ENCODE measurements at places on chromosomes 16 and 17.
A peak's percentile ranks its signal among the peaks of the same experiment; 100 is the strongest.

DNA sequence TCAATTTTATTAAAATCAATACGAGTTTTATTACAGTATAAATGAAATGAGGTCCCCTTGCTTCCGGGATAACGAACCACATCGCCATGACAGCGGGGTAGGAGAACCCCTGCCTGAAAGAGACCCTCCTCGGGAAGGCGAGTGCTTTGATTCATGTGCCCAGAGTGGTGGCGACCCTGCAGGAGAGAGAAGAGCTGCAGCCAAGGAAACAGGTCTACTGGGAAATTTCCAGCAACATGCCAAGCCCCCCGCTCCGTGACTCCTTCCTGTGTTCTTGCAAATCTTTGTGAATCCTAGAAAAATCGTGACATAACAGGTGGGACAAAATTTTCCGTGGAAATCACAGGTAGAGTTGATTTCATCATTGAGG, 162.5 kb downstream of the WSCD1 start:
- no peak for DNase-seq

DNA sequence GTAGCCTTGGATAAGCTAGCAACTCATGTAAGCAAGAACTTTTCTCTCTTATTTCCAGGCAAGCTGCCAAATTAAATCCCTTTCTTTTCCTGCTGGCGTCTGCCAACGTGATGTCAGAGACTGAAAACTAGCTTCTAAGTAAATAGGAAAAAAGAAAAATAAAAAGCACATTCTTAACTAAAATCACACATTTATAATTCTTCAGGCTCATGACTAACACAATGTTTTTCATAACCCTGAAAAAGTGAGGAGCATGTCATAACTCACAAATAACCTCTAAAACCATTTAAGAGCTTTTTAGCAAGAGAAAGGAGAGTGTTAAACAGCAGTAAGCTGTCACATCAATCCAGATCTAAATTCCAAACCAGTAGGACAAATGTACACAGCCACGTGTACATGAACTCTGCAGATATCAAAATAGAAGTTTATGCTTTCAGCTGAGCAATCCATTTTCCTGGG, 110.0 kb downstream of the N4BP1 start:
- peak; percentile 93 for DNase-seq

- no peak for DNase-seq
Observed at GRCh38 chr17:19296786-19297778, 59.9 kb downstream of the EPN2 start.

GRCh38 chr16:1768767-1769401, 2.5 kb downstream of the NME3 start:
- DNase-seq, result no peak

GRCh38 chr16:21524068-21524751, 75.2 kb upstream of the METTL9 start:
- DNase-seq, result no peak

- no peak for DNase-seq
Observed at GRCh38 chr17:34255381-34255732, 272 bp downstream of the CCL2 start.

- DNase-seq, result no peak
Observed at GRCh38 chr17:17675416-17675815, 5.8 kb upstream of the RAI1 start.

GRCh38 chr17:57538736-57539456, 206.2 kb downstream of the CCDC182 start:
- no peak for DNase-seq

DNA sequence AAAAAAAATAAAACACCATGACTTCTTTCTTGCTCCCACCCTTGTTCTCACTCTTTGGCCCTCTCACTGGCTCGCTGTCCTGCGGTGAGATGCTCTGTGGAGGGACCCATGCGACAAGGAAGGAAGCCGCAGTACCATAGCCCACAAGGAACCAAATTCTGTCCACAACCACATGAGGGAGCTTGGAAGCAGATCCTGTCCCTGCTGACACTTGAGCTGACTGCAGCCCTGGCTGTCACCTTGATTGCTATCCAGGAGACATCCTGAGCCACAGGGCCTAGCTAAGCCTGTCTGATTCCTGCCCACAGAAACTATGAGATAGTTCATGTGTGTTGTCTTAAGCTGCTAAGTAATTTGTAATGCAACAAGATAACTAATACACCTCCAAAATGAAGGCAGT, 4.8 kb upstream of the MT2A start:
- no peak for DNase-seq

DNA sequence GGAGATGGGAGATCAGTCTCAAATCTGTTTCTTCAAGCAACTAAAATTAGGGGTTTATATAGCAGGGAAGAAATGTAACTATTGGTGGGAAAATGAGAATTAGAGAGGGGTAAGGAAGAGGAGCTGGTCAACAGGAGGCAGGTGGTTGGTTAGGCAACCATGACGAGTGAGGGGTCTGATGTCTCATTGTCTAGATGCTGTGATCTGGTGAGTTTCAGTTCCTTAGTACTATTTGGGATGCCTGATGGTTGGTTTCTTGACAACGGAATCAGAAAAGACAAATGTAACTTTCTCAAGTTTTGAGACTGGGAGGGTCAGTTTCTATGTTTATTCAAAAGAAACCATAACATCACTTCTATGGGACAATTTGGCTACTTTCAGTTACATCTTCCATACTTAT, 415.3 kb upstream of the C16orf82 start:
- no peak for DNase-seq

DNA sequence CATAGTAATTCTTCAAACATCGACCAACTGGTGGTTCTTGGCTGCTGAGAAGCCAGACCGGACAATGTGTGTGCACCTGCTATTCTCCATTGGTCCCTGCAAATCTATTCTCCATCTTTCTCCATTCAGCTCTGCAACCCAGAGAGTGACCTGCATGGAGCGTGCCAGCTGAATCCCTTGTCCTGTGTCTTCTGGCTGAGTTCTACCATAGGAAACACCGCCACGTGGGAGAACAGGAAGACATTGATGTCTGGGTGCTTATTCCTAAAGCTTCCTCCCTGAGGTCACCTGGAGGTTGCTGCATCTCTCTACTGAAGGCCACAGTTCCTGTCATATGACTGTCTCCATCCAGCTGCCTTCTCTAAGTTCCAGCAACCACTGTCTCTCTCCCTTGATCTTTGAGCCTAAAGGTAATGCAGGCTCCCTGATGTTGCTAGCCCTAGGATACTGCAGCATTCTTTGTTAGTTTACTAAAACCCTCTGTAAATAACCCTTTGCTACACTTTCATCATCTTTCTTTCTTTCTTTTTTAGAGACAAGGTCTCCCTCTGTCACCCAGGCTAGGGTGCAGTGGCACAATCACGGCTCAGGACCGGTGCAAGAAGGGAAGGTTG, 10.6 kb upstream of the SMG1 start:
- no peak for DNase-seq

DNA sequence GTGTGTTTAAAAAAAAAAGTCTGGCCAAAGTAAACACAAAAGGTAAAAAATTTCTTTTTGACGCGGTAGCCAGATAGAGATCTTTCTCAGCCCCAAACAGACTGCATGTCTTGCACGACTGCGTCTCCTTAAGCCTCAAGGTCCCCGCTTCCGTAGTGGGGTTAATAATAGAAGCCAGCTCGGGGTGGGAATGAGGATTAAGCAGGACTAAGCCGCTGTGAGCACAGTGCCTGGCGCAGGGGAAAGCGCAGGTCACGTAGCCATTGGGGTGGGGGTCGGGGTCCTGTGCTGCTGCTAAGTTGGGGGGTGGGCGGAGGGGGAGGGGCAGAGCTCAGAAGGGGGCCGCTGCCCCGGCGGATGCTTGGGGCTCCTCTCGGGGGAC, 521 bp downstream of the GGA2 start:
- peak; percentile 31 for DNase-seq

GRCh38 chr16:87169509-87169995, 147.6 kb downstream of the C16orf95 start:
- no peak for DNase-seq

DNA sequence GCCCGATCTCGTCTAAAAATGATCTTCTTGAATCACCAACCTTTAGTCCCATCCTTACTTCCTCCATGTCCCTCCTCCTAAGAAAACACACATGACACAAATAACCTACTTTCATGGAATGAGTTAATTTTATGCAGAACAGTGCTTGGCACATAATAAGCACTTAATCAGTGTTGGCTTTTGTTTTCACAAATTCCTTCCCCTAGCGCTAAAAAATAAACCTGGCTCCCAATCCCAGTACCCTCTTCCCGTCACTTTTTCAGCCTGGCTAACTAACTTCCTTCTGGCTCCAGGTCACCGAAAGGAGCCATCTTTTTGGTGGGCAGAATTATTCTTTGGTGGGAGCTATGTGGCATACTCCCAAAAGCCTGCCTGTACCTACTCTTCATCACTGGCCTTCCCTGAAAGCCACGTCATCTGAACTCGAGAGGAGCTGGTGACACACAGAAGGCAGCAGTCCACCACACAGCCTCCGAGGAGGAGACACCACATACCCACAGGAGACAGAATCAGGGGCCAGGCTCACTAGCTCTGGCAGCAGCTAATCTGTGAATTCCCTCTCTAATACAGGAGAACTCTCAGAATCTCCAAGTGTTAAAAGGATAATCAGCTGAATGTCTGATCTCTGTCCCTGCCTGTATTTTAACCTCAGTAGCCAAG, 114.5 kb downstream of the SMG6 start:
- no peak for DNase-seq

- no peak for DNase-seq
Observed at GRCh38 chr17:811051-811784, 29.1 kb downstream of the MRM3 start.

- peak; percentile 39 for DNase-seq
Observed at GRCh38 chr16:84501077-84501735, 3.3 kb downstream of the MEAK7 start.

DNA sequence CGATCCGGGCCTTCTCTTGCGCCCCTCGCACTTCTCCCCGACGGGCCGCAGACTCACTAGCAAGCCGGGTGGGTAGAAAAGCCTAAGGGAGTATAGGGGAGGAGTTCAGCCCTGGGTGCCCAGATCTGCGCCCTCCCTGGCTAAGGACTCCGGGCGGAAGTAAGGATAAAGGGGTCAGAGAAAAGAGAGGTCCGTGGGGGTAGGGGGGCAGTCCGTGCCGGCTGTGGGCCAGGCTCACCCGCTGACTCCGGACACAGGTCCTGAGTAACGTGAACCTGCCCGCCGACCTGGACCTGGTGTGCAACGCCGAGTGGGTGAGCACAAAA, 1.8 kb downstream of the NAGS start:
- no peak for DNase-seq

DNA sequence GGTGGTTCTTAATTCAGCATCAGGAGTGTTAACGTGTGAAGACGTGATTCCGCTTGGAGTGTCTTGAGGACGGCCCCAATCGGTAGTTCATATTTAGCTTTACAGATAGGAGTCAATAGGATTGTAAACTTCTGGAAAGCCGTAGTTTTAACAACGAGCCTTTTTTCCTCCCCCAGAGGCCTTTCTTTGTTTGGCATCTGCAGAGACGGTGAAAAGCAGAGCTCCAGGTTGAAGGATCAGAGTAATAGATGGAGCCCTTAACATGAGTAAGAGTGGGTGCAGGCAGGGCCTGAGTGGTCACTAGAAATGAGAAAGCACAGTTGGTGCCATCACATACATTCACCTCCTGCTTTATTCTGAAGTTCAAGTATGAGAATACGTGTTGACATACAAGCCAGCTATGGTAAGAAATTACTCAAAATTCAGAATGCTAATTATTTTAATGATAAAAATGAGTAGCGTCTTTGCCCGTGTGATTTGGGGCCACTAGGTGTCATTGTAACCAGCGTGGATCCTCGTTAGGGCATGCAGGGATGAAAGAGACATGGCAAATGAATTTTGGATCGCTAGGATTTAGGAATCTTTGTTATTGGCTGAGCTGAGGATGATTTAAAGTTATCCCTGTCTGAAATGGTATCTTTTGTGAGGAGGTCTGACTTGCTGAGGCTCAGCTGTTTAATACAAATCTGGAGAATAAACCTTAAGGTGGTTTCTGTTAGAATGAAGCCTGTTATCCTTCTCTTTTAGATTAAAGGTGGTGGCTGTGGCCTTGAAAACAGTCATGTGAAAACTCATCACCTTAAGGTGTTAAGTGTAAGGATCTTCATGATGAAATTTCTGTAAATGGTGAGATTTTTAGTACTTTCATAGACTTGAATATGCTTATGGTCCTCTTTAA, 18.6 kb downstream of the PRCD start:
- peak; percentile 32 for DNase-seq

DNA sequence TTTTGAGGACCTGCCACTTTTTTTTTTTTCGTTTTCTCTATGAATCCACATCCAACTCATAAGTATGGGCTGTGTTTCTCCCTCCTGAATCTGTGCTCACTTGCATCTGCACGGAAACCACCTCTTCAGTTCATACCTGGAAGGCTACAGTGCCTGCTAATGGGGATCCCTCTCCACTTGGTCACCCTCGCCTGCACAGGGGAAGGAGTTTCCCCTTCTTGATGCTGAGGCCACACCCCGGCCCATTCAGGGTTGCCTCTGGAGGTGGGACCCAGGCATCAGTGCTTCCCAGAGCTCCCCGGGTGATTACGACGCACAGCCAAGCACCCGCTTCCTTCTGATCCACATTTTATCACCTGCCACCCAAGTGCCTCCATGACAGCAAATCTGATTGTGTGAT, 85.9 kb upstream of the TBC1D3K start:
- DNase-seq, result no peak

DNA sequence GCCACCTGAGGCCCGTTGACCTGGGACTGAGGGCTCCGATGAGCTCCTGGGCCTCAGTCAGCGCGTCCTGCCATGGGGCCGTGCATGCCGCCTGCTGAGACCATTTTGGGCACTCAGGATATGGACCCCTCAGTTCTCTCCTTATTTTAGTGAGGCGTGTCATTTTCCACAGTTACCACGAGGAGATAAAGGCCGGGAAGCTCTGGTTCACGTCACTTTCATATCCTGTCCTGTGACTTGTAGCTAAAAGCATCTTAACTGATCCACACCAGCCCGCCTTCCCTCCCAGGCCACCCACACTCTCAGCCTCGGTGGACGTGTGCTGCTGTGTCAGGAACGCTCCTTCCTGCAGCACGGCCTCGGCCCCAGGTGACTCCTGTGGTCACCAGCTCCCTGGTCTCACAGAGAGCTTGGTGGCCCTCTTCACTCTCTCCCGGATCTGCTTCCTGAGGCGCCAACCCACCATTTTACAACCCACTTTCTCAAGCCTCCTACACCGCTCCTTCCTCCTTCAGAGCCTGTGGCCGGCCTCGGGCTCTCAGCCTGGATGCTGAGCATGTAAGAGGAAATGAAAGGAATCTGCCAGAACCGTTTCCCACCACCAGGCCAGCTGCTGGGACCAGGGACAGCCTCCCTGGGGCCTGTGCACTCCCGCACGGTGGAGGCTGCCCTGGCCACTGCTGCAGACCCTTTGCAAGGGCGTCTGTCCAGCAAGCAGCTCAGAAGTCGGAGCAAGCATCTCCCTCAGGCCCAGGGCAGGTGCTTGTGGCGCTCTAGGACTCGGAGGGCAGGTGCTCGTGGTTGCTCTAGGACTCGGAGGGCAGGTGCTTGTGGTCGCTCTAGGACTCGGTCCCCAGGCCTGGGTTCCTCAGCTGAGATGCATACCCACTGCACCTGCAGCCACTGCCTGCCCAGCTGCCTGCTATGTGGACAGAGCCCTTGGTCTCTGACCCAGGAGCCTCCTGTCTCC, 23.9 kb upstream of the FASN start:
- no peak for DNase-seq
